ENCODE measurements at places on chromosomes 2 and 18. TPM values are rescaled to one million over a fixed set of nuclear protein-coding genes. Genes with fewer than 3 reads are reported as not detected.
A peak's percentile ranks its signal among the peaks of the same experiment; 100 is the strongest.

GRCh38 chr2:221377066-221377465 is 195.0 kb downstream of the EPHA4 start:
- no peaks in the 10 kb centered on the region for H3K27me3 ChIP-seq
- peaks cover 8% of the 10 kb centered on the region for H3K4me1 ChIP-seq
- H3K27ac ChIP-seq: no peak overlapping the region
- no peak overlapping the region for H3K4me3 ChIP-seq

DNA sequence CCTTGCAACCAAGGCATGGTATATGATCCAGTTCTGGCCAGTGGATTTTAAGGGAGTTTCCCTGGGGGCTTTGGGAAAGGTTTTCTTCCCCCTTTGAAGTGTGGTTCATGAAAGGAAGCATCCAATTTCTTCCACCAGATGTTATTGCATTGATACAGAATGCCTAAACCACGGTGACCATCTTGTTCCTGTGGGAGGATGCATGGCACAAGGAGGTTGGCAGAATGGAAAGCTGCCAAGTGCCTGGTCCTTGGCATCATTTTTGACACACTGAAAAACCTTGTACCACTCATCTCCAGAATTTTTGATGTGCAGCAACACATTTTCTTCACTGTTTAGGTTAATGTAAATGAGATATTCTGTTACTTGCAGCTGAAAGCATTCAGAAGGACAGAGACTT is 55.2 kb upstream of the CXCR4 start:
- H3K36me3 ChIP-seq: no peaks in the 10 kb centered on the region
- no peak overlapping the region for H3K27ac ChIP-seq
- no peaks in the 10 kb centered on the region for H3K27me3 ChIP-seq
- no peak for DNase-seq
- peaks cover 58% of the 10 kb centered on the region for H3K4me1 ChIP-seq

DNA sequence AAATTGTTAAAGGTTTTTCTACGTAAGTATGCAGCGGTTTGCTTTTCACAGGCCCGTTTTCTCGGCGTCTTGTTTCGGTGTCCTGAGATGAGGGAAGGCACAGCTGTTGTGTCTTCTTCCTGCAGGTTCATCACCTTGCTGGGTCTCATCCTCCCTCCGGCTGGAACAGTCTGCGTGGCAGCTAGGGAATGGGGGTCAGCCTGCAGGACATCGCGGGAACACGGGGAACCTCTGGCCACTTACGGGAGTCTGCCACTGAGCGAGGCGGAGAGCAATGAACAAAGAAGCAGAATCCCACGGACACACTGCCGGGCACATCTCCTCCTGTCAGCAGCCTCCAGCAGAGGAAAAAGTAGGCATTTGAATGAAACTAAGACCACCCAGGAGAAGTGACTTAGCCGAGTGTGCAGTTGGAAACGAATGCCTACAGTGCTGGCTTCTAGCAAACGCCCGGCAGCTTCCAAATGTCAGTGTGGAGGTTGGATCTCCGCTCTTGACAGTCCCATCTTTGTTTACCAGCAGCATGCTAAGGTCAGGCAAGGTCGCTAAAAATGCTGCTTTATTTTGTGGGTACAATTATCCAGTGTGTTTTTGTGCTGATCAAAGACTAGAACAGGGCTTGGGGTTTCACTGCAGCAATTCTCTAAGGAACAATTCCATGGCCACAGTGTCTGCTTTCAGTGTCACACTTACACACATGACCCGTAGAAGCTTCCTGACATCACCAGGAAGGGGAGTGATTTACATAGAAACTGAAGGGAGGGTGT is 109.8 kb upstream of the SEC11C start:
- H3K4me1 ChIP-seq: peaks cover 33% of the 10 kb centered on the region
- peak; percentile 41 for DNase-seq
- no peaks in the 10 kb centered on the region for H3K36me3 ChIP-seq
- H3K4me3 ChIP-seq: peak overlapping the region; percentile 11
- H3K27ac ChIP-seq: peak overlapping the region; percentile 86

- peaks cover 10% of the 10 kb centered on the region for H3K4me1 ChIP-seq
- H3K4me3 ChIP-seq: no peak overlapping the region
- no peaks in the 10 kb centered on the region for H3K36me3 ChIP-seq
- H3K27me3 ChIP-seq: no peaks in the 10 kb centered on the region
- DNase-seq: no peak
These were observed 88.4 kb upstream of the STK17B start for GRCh38 chr2:196259507-196260481.

DNA sequence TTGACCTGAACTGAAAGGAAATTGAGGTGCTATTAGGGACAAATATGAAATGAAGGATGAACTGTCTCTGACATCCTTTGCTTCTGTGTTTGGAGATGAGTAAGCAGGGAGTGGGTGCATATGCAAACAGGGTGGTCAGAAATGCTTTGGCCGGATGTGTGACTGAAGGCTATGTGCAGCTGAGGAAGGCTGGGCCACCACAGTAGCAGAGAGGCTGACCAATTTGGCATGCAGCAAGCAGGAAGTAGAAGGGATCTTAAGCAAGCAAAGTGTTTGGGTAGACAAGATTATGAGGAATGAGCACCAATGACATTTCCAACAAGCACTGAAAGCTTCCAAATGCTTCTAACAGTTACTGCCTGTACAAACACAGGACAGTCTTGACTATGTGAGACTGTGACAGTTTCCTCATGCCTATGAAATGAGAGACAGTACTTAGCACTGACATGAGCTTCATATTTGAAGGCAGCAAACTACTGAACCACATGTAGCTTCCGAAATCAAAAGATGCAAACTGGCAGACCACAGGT is 3.3 kb upstream of the ACTR3 start:
- peaks cover 51% of the 10 kb centered on the region for H3K4me1 ChIP-seq
- H3K36me3 ChIP-seq: peaks cover 6% of the 10 kb centered on the region
- DNase-seq: no peak

The MOGAT1 gene
- total RNA-seq: not detected

- H3K27ac ChIP-seq: no peak overlapping the region
- H3K4me1 ChIP-seq: peaks cover 17% of the 10 kb centered on the region
- H3K36me3 ChIP-seq: no peaks in the 10 kb centered on the region
- H3K4me3 ChIP-seq: no peak overlapping the region
These were observed 382.7 kb downstream of the HRH4 start for GRCh38 chr18:24843123-24843522.

The RGPD3 gene
- total RNA-seq: 0.14 TPM

DNA sequence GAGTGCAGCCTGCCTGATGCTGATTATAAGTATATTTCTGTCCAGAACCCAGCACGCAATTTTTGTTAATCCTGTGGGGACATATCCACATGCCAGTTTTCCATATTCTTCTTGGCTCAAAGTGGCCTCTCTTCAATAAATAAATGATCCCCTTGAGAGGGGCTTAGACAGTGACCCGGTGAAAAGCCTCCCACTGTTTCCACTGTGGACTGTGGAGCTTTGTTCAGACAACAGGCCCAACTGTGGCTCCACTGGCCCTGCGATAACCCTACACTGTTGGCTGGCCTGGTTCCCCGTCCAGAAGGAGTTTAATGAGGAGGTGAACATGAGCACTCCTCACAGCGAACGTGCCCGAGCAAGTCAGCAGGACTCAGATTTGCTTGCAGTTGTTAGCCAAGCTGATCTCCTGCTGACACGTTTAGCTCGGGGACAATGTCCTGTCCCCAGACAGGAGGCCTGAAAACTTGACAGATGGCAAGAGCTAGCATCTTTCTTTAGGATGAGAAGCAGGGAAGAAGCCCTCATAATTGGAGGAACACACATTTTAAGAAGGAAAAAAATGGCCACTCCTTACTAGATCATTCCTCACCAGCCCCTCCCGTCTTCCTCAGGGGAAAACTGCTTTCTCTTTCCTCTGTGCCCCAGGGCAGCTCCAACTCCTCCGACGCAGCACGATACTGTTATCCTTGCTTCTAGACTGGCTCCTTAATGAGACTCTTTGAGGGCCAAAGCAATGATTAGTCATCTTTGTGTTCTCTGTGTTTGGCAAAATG is 20.0 kb upstream of the MTCL1 start:
- no peaks in the 10 kb centered on the region for H3K36me3 ChIP-seq
- no peak overlapping the region for H3K4me3 ChIP-seq
- H3K27me3 ChIP-seq: no peaks in the 10 kb centered on the region
- no peak for DNase-seq

DNA sequence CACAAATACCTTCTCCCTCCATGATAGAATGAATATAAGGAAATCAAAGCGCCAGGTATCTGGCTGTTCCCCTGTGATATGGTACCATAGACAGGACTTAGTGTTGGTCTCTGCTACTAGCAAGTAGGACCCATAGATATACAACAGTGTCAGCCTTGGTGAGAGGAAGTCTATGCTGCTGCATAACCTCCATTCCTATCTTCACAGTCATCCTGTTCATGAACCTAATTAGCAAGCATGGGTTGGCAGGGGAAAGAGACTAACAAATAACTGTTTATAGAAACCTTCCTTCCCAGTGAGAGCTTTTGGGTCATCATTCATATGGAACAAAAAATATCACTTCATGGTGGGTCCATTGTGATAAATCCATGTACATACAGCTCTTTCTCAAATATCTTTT is 188.9 kb upstream of the FAM98A start:
- no peaks in the 10 kb centered on the region for H3K4me1 ChIP-seq
- H3K4me3 ChIP-seq: no peak overlapping the region
